ENCODE measurements at places on chromosomes 13 and 19.
A peak's percentile ranks its signal among the peaks of the same experiment; 100 is the strongest.

DNA sequence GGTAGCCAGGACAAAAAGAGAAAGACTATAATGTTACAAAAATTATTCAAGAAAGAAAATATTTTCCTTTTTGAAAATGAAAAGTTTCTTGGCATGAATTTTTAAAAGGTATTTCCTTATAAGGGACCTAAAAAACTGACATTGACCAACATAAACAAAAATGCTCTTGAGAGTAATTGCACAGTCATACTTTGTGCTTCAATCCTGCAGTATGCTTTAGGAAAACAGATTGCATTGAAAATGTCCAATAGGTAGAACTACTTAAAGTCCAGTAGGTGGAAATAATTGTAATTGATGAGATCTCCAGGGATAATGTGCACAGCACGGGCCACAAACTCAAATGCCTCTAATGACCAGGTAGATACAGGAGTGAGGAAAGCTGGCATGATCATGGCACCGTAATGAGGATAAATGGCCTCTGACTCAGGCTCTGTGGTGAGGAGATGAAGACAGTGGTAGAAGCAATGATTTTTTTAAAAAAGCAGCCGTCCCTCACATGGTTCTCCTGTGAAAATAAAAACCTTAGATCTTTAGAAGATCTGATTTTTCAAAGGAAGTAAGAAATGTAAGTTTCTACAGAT is 278.0 kb downstream of the ITGBL1 start:
- DNase-seq = peak; percentile 68

- DNase-seq = no peak
Observed at GRCh38 chr19:47545061-47545948, 27.6 kb downstream of the ZNF541 start.

- peak; percentile 10 for DNase-seq
Observed at GRCh38 chr13:26050568-26051230, 1.1 kb downstream of the SHISA2 start.

DNA sequence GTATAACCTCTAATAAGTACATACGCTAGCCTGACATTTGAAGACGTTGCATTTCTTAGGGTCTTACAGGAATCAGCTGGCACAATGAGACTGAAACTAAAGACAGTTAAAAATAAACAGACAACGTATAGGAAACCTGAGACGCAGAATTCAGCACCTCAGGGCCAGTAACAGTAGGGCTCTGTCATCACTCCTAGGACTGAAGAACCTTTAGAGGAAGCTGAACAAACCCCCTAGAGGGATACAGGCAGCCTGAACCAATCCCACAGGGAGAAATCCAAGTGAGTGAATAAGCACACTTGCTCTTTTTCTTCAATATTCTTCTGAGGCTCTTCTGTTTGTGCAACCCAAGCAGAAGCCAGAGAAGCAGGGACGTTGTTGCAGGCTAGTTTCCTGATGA is 53.9 kb upstream of the KLHL1 start:
- DNase-seq = peak; percentile 9

- no peak for DNase-seq
Observed at GRCh38 chr13:48586591-48587103, 53.8 kb upstream of the RCBTB2 start.

DNA sequence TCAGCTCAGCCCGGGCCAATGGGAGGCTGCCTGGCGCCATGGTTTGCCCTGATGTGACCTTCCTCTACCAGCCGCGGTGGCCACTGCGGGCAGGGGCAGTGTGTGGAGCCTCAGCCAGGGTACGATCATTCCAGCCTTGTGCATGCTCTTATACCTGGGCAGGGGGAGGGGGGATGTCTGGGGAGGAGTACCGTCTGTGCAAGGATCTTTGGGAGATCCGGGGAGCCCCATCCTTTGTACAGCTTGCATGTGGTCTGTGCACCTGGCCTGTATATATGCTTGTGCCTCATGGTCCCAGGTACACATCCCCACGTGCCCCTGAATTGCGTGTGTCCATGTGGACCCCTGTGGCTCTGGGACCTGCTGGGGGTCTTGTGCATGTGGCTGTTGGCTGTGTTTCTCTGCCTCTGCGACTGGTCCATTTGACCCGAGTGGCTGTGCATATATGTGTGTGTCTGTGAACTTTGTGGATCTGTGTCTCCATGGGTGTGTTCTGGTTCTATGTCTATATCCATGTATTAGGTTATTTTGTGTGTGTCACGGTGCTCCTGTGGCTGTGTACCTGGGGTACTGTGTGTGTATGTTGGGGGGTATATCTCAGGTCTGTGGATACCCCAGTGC is 12.8 kb upstream of the NANOS3 start:
- no peak for DNase-seq

DNA sequence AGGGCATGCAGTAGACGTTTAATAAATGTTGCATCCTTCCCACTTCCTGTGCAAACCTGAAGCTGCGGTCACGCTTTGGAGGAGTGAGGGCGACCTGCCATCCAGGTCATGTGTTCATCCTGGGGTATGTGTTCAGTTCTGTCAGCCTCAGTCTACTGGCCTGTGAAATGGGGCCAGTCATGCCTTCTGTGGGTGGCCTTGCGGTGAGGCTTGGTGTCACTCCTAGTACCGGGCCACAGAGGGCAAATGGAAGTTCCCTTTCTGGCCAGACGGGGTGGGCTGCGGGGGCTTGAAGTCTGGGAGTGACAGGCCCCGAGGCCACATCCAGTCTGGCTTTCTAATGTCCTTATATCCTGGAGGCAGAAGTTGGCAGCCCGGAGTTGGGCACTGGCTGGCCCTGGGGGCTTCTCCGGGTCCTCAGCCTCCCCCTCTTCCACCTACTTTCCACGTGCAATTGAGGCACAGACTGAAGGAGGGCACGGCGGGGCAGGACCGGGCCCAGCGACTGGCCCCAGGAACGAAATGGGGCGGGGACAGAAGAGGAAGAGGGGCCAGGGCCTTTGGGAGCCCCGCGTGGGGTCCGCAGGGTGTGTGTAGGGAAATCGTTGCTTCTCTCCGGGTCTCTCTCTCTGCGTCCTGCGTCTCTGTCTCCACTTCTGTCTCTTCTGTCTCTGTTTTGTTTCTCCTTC is 11.1 kb downstream of the PDE4A start:
- no peak for DNase-seq

GRCh38 chr13:30920162-30920909 is 12.1 kb upstream of the TEX26 start:
- DNase-seq = peak; percentile 64

GRCh38 chr19:5547881-5548280 is 19.9 kb downstream of the TINCR start:
- no peak for DNase-seq

DNA sequence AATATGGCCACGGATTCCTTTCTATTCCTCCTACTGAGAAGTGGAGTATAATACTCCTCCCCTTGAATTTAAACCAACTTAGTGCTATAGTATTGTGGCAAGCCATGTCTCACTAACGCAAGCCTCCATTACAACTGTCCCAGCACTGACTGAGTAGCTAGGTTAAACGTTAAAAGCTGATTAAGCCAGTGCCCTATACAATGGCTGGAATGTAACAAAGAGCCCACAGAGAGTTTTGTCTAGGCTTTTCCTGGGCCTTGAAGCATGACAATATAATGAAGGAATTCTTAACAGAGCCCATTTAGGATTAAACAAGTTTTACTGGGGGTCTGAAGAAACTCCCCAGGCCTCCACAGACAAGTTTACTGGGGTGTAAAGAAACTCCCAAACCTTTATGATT is 254.5 kb upstream of the DACH1 start:
- no peak for DNase-seq

DNA sequence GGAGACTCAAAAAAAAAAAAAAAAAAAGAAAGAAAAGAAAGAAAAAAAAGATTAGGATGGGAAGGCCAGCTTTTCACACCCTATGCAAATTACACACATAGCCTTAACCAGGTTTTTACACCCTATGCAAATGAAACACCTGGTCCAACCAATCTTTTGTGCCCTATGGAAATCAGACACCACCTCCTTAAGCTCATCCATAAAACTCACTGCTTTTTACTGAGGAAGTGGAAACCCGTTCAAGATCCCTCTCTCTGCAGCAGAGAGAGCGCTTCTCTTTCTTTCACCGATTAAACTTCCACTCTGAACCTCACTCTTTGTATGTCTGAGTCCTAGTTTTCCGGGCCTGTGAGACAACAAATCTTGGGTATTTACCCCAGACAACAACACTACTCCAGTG is 25.3 kb upstream of the HOMER3 start:
- DNase-seq = no peak

- DNase-seq = no peak
Observed at GRCh38 chr19:56633021-56633420, 9.9 kb upstream of the SMIM17 start.

DNA sequence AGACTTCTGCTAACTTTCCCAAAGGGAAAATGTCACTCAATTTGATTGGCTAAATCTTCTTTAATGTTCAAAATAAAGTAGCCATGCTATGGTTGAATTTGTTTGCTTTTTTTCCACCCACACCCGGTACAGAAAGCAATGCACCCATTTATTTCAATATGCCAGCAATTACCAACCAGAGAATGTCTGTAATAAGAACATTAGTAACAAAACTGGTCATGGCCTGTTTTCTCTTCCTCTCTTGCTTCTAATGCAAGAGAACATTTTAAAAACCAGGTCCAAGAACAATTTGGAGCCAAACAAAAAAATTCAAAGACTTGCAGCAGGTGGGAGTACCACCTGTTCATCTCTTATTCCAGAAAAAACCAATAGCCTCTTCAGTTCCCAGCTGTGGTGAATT is 1108.8 kb upstream of the PCDH20 start:
- no peak for DNase-seq

DNA sequence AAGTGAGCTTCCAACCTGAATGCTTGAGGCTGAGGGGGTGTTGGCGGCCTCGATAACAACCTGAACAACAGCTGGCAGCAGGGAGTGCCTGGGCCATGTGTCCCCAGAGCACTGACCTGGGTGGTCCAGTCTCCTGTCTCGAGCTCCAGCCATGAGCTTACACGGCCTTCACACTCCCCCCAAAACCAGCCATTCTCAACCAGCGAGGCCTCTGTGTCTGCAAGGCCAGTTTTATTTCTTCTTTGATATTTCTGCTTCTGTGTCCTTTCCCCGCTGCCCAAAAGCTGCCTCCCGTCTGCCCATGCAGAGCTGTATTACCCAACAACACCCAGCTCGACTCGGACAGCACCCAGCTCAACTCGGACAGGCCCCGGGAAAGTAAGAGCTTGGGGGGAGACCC is 32.5 kb upstream of the TFDP1 start:
- no peak for DNase-seq

GRCh38 chr13:105732806-105733529 is 802.5 kb downstream of the EFNB2 start:
- DNase-seq = no peak

DNA sequence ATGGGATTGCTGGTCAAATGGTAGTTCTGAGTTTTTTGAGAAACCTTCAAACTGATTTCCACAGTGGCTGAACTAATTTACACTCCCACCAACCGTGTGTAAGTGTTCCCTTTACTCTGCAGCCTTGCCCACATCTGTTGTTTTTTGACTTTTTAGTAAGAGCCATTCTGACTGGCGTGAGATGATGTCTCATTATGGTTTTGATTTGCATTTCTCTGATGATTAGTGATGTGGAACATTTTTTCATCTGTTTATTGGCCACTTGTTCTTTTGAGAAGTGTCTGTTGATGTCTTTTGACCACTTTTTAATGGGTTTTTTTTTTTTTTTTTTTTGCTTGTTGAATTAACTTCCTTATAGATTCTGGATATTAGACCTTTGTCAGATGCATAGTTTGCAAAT is 4.3 kb downstream of the CAB39L start:
- DNase-seq = no peak

DNA sequence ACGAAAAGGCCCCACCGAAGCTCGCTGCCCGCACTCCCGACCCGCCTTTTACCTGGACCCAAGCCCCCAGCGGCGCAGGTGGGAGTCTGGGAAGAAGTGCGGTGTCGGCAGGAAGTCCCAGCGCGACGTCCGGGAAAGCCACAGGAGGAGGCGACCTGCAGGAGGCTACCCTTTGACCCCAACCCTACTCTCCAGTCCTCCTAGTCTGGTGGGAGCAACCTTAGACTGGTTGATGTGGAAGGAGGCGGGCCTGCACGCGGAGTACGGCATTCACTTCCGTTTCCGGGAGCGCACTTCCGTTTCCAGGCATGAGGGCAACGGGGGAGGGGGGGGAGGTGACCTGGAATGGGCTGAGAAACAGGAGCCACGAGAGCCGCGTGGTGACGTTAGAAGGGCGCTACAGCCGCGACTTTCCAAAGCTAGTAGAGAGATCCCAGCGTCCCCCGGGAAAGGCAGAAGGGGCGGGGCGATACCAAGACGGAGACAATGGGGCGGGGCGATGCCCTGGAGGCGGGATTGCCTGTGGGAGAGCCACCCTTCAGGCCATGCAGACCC is 28.5 kb downstream of the ZNF266 start:
- DNase-seq = peak; percentile 69

All from NCI-H2227 treated with DMSO at 0.1 percent for 48 hours (cell line).